ENCODE measurements at places on chromosomes 7 and 10.
A peak's percentile ranks its signal among the peaks of the same experiment; 100 is the strongest.

DNA sequence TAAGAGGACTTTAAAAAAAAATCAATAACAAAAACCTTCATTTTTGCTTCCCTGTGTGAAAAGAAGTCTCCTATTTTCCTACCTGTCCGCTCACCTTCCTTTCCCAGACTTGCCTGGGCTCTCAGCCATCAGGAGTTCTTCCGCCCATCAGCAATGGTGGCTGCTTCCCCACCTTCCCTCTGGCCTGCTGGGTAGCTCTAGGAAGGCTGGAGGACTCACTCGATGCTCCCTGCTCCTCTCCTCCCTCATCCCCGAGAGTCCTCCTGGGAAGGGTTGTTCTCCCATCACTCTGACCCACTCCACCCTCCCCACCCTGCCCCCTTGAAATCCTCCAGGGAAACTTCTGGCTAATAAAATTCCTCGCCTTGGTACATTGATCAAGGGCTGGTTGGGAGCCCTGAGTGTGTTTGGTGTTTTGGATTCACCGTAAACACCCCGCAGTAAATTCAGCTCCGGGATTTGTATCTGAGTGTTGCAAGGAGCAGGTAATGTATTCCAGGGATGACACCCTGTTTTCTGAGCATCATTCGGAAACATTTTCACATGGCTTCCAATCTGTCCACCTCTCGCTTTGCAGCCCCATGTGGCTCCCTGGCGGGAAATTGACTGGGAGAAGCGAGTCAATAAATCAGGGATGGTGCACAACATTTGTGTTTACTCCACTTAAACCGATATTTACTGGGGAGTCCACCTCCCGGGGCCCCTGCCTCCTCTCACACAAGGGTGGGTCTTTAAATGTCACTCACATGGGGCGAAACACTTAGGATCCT is 126.4 kb upstream of the SDK1 start:
- DNase-seq = no peak

- peak; percentile 94 for DNase-seq
Measured at GRCh38 chr7:27187475-27188385, 2.7 kb upstream of the HOXA11 start.

DNA sequence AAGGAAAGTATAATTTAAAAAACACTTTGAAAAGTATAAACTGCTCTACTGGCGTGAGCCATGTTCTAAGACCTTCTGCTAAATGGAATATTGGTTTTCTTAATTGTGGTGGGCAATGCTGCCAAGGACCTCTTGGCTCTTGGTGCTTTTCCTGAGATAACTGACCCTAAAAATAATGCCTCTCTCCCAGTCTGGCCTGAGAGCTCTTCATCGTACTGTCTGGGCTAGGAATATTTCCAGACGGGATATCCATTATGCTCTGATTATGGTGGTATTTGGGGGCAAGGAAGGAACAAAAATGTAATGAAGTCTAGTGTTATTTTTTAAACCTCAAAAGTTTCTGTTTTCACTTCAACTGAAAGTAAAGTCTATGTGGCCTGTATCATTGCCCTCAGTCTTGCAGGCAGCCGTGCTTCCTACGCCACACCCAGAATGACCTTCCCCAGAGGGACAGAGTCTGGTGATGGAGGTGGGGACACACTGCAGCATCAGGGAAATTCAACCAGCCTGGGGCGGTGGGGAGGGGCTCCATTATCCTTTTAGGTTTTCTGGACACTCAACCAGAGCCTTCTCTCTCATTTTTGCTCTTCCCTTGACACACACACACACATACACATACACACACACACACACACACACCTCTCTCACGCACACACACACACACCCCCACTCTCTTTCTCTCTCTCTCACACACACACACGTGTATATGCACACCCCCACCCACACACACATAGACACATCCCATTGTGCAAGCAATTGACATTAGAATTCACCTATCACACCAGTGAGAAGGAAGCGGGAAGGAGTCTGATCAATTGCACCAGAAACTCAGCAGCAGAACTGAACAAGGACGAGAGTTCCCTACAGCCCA is 99.6 kb downstream of the LRRC18 start:
- DNase-seq = no peak

- DNase-seq = no peak
Measured at GRCh38 chr10:108849688-108850087, 1073.6 kb downstream of the XPNPEP1 start.

GRCh38 chr10:34413756-34414587 is 401.1 kb downstream of the PARD3 start:
- no peak for DNase-seq

GRCh38 chr7:64946772-64947171 is 43.7 kb downstream of the ZNF273 start:
- no peak for DNase-seq

DNA sequence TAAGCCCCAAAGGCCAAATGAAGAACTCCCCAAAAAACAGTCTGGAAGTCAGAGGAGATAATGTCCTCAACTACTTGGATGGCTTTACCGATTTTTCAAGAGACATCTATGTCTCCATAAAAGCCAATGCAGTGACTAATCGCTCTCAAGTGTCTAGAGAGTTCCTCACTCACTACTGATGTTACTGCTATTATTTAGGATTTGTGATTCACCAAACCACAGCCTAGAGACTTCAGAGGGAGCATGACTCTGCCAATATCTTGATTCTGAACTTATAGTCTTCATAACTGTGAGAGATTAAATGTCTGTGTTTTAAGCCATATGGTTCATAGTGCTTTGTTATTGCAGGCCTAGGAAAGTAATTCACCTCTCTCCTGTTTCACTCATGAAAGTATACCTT is 160.2 kb downstream of the IPMK start:
- no peak for DNase-seq

- no peak for DNase-seq
Measured at GRCh38 chr7:66377045-66377444, 171.9 kb downstream of the TPST1 start.

DNA sequence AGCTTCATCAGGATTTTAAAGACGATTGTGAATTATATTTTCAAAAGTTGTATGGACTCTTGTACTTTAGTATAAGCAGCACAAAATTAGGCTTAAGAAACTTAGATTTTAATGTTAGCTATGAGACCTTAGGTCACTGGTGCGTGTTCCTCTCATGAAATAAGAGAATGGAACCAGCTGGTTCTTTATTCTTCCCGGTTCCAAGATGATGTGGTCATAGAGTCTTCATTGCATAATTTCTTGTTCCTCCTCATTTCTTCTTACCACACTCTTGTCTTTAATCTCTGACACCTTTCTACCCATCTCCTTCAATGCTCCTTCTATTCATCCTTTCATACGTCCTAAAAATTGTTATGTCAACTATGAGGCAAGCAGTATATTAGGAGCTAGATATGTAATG is 437.2 kb downstream of the AUTS2 start:
- DNase-seq = no peak

DNA sequence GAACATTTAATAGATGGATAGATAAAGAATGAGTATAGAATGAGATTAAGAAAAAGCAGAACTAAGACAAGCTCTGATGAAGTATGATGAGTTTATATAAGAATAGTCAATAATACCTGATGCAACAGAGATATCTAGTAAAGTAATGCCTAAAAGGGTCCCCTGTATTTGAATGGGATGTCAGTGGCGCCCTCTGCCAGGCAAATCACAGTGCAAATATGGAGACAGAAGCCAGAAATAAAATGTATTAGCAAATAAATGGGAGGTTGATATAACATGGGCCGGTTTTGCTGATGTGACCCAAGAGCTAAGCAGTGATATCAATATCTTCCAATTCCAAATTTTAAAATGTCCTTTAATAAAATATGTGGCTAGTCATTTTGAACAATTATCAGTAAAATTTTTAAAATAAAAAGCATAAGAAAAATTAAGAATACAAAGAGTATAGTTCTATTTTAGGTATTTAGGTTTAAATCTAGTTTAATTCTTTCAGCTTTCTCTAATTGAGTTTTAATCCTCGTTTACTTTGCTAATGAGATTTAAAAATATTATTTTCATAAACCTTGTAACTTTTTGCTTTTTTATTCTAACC is 62.6 kb downstream of the ADK start:
- DNase-seq = peak; percentile 34

DNA sequence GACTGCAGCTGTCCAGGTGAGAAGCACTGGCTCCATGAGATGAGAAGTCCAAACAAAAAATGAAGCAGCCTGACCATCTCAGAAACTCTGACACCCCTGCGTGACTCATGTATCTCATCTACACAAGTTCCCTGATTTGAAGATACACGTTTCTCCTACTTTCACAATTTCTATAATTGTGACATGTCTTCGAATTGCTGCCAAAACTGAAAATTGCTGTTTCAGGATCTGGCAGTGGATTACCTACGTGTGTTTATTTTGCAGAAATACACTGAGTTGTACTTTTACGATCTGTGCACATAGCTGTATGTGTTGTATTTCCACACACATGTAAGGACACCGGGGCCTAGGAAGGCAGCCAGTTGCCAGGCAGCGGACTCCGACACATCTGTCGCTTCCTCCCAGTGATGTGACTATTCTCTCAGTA is 53.2 kb downstream of the LARP4B start:
- no peak for DNase-seq

DNA sequence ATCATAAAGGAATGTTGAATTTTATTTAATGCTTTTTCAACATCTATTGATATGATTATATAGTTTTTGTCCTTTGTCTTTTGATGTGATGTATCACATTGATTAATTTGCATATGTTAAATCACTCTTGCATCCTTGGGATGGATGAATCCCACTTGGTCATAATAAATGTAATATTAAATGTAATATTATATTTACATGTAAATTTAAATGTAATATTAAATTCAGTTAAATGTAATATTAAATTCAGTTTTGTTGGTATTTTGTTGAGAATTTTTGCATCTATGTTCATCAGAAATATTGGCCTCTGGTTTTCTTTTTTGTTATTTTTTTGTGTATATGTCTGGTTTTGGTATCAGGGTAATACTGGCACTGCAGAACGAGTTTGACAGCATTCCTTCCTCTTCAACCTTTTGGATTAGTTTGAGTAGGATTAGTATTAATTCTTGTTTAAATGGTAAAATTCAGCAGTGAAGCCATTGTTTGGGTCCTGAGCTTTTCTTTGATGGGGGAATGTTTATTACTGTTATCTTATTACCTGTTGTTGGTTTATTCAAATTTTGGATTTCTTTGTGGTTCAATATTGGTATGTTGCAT is 37.8 kb downstream of the ABCA13 start:
- DNase-seq = no peak

- DNase-seq = no peak
Measured at GRCh38 chr10:59175538-59176240, 754 bp upstream of the PHYHIPL start.

DNA sequence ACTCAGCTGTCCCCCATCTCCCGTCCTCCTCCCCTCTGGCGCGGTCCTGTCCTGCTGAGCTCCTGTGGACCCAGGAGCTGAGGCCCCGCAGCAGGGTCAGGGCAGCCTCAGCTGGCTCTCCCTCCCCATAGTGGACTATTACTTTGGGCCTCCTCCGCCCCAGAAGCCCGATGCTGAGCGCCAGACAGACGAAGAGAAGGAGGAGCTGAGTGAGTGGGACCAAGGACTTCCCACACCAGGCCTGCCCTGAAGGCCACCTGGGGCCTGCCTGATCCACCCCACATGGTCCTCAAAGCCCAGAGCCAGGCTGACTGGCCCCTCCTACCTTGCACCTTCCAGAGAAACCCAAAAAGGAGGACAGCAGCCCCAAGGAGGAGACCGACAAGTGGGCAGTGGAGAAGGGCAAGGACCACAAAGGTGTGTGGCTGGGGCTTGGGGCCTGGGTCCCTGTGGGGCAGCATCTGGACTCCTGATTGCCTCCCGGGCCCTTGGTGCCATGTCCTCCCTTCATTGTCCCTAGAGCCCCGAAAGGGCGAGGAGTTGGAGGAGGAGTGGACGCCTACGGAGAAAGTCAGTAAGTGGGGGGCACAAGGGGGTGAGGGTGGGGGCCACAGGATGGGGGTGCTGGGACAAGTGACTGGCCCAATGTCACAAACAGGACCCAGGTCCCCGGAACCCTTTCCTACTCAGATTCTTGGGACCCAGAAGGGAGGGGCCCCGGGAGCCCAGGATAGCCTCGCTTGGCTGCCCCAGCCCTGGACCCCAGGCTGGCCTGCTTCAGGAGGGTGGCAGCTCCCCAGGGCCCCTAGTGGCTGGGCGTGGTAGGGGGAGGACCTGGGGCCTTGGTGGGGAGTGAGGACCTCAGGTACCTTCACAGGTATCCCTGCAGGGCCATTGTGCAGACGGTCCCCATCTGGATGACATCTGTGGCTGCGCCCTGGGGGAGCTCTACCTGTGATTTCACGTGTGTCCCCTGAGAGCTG is 4.9 kb downstream of the AEBP1 start:
- DNase-seq = no peak

- no peak for DNase-seq
Measured at GRCh38 chr7:158446706-158447105, 140.9 kb downstream of the PTPRN2 start.

- no peak for DNase-seq
Measured at GRCh38 chr7:41039386-41039953, 663.4 kb downstream of the INHBA start.

DNA sequence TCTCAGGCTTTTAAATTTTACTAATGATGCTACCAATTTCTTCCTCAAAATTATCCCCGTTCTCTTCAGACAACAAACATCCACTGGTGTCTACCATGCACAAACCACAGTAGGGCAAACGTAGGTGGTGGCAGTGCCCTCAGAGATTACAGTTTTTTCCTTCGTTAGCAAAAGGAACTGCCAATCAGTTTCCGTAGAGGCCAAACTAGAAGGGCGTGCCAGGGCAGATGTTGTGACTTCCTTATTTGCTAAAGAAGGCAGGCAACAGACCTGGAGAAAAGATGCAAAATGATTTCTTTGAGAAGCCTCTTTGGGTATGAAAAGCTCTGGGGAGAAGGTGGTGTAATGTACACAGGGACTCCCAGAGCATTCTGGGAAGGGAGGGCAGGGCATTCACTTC is 7.6 kb upstream of the FAM180A start:
- DNase-seq = no peak

GRCh38 chr10:27446091-27446918 is 57.8 kb upstream of the RAB18 start:
- DNase-seq = no peak

DNA sequence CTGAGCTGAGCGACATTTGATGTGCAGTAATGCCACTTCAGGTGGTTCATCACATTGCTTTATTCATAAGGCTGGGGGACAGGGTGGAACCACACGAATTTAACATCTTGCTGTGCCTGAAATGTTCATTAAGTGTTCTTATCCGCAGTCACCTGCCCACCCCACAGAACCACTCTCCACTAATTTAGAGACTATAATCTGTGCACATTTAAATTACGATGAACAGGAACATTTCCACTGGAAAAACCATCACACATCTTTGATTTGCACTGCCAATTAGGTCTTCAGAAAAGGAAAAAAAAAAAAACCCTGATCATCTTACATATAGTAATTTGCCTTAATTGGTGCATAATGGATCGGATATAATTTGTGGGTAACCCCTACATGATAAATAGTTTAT is 2.3 kb downstream of the CDCA7L start:
- no peak for DNase-seq

DNA sequence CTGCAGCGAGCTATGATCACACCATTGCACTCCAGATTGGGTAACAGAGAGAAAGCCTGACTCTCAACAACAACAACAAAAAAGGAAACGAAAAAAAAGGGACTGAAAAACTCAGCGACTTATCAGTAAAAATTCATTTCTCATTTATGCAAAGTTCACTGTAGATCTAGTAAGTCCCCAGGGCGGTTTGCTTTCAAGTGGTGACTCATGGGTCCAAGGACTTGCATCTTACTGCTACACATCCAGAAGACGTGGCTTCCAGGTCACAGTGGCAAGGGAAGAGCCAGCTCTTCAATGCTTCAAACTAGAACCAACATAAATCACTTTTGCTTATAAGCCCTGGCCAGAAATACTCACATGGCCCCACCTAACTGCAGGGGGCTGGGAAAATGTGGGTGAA is 178.3 kb upstream of the AUTS2 start:
- no peak for DNase-seq

GRCh38 chr7:98202367-98203195 is 8.7 kb upstream of the BHLHA15 start:
- no peak for DNase-seq

All from HAP-1 (cell line).